GM12864 (cell line): ENCODE measurements at places on chromosomes 4 and X.

DNA sequence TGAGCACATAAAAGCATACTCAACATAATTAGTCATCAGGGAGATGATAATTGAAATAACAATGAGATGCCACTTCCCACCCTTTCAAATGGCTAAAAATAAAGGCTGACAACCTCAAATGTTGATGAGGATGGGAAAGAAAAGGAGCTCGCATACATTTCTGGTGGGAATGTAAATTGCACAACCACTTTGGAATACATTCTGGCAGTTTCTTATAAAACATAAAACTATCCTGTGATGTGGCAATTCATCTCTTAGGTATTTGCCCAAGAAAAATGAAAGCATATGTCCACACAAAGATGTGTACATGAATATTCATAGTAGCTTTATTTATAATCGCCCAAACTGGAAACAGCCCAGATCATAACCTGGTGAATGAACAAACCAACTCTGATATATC lies 687 bp upstream of the ZNF275 start:
- no peak for DNase-seq

DNA sequence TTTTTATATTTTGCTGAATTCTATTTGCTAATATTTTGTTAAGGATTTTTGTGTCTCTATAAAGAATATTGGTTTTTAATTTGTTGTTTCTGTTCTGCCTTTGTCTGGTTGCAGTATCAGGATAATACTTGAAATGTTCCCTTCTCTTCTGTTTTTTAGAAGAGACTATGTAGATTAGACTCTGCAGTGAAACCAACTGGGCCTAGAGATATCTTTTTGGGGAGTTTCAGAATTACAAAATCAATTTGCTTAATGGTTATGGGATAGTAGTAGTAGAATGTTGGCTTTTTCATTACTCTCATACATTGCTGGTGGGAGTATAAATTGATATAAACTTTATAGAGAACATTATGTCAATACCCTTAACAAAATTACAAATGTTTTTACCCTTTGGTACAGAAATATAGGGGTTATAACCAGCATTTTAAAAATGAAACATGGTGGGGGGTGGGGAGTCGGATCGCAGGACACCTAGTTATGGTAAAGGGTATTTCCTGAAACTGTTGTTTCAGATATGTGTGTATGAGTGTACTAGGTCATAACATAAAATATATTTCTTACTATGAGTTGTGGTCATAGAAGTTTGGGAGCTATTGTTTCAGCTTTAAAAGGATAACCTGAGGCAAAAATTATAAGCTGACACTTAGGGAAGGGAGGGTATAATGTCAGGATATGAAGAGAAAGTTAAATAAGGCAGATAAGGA lies 29.0 kb downstream of the CLOCK start:
- no peak for DNase-seq

DNA sequence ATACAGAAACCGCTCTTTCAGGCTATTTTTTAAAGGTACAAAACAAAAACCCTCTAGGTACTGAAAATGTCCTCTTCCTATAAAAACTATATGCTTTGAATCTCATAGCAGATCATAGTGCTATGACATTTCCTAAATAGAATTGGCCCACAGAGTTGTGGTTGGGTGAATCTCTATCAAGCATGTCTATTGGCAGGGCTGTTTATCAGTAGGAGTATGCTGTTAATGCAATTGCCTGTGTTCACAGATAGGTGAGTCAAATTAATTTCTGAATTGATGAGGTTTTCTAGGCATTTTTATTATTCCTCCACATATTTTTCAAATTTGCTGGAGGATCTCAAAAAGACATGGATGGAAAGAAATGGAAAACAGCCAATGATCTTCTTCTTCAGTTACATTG lies 73.9 kb downstream of the QRFPR start:
- no peak for DNase-seq

DNA sequence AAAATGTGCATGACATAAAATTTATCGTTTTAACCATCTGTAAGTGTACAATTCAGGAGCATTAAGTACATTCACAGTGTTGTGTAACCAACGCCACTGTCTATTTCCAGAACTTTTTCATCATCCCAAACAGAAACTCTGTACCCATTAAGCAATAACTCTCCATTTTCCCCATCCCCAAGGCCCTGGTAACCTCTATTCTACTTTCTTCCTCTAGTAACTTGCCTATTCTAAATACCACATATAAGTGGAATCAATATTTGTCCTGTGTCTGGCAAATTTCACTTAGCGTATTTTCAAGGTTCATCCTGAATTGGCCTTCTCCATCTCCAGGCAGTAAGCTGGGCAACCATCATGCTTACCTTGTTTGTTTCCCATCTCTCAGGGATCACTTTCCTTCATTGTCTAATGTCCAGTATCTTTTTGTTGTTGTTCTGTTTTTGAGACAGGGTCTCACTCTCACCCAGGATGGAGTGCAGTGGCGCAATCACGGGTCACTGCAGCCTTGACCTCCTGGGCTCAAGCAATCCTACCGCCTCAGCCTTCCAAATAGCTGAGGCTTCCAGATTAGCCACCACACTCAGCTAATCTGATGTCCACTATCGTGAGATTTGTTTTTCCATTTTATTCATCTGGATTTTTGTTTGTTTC lies 17.7 kb upstream of the GRIPAP1 start:
- no peak for DNase-seq

- no peak for DNase-seq
Measured at GRCh38 chr4:148874331-148874730, 432.1 kb upstream of the NR3C2 start.

DNA sequence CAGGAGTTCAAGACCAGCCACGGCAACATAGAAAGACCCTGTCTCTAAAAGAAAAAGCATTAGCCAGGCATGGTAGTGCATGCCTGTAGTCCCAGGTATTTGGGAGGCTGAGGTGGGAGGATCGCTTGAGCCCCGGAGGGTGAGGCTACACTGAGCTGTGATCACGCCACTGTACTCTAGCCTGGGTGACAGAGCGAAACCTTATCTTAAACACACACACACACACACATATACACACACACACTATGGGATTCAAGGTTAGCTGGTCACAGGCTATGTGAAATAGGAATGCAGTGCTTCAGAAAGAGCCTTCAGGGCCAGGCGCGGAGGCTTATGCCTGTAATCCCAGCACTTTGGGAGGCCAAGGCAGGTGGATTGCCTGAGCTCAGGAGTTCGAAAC lies 23.5 kb downstream of the NLGN3 start:
- DNase-seq = no peak

- DNase-seq = no peak
Measured at GRCh38 chr4:155667568-155668511, 1.2 kb downstream of the GUCY1A1 start.

DNA sequence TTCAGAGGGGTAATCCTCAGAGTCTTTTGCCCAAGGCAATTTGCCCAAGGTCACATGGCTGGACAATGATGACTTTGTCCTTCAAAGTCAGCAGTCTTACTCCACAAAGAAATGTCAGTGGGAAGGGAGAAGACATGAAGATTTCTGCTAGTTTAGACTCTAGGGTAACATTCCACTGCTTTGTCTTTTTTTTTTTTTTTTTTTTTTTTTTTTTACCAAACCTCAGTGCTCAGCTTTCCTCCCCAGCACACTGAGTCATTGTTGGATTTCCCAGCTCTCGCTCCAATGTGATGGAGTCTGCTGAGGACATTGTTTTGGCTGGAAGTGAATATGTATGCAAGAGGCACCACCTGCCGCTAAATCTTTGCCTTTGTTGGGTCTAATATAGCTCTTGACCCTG lies 7.2 kb upstream of the C1QTNF7 start:
- DNase-seq = no peak
